ENCODE measurements at places on chromosomes 2 and 18. TPM values are rescaled to one million over a fixed set of nuclear protein-coding genes. Genes with fewer than 3 reads are reported as not detected.

EPG5 gene
- 28.7 TPM for total RNA-seq

SLC9A4 gene
- total RNA-seq = 0.10 TPM

DYNAP gene
- total RNA-seq = not detected

BIN1 gene
- total RNA-seq = 130 TPM

NPHP1 gene
- 0.13 TPM for total RNA-seq

ACMSD gene
- total RNA-seq = not detected

MYCN gene
- total RNA-seq = not detected

DPP10 gene
- not detected for total RNA-seq

DNA sequence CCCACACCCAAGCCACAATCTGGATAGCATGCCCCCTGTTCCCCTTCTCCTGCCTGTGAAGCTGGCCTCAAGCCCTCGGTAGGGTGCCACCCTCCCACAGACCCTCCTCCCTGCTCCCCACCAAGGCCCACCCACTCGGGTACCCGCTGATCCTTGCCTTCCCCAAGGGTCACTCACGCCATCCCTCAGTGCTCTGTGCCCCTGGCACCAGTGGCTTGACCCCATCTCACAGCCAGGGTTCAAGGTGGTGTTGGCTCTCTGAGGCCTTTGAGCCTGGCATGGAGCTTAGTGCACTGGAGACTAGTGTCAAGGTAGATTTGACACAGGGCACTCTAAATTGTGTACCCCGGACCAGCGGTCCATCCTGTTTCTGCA, 11.9 kb downstream of the ADRA2B start:
- peaks cover 7% of the 10 kb centered on the region for H3K36me3 ChIP-seq
- no peak overlapping the region for H3K27ac ChIP-seq
- no peak for DNase-seq
- no peaks in the 10 kb centered on the region for H3K4me1 ChIP-seq
- H3K4me3 ChIP-seq = no peak overlapping the region

- no peak for DNase-seq
- no peaks in the 10 kb centered on the region for H3K4me1 ChIP-seq
- no peaks in the 10 kb centered on the region for H3K27me3 ChIP-seq
- no peak overlapping the region for H3K4me3 ChIP-seq
These were observed 90.3 kb downstream of the MAPRE2 start for GRCh38 chr18:35131387-35132020.

DNA sequence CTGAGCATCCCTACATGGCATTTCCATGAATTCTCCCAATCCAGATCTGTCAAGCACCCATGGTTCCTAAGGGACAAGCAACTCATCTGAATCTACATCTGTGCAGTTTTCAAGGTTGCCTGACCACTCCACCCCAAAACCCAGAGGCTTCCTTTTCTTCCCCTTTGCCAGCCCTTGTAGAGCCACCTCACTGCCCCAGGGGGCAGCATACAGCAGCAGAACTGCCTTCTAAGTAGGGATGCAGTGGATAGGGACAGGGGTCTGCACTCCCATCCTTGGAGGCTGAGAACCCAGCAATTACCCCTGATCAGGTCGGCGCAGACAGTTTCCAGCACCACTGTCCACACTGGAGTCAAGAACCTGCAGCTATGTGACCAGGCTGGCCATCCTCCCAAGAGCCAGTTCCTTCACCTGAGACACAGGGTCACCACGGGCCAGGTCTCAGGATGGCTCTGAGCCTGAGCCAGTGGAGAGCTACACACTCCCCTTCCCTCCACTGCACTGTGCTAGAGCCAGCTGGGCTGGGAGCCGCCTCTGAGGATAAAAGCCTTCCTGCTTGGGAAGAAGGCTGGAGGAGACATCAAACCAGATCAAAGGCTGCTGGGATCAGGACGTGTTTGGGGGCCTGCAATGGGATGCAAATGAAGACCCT, 283.1 kb downstream of the CELF4 start:
- no peaks in the 10 kb centered on the region for H3K4me1 ChIP-seq
- H3K27ac ChIP-seq = no peak overlapping the region
- no peaks in the 10 kb centered on the region for H3K27me3 ChIP-seq
- H3K36me3 ChIP-seq = no peaks in the 10 kb centered on the region
- no peak for DNase-seq

- no peaks in the 10 kb centered on the region for H3K4me1 ChIP-seq
- no peaks in the 10 kb centered on the region for H3K27me3 ChIP-seq
- no peak overlapping the region for H3K27ac ChIP-seq
- no peaks in the 10 kb centered on the region for H3K36me3 ChIP-seq
- H3K4me3 ChIP-seq = no peak overlapping the region
- DNase-seq = no peak
These were observed 400.7 kb upstream of the TNP1 start for GRCh38 chr2:217260441-217261115.

DNA sequence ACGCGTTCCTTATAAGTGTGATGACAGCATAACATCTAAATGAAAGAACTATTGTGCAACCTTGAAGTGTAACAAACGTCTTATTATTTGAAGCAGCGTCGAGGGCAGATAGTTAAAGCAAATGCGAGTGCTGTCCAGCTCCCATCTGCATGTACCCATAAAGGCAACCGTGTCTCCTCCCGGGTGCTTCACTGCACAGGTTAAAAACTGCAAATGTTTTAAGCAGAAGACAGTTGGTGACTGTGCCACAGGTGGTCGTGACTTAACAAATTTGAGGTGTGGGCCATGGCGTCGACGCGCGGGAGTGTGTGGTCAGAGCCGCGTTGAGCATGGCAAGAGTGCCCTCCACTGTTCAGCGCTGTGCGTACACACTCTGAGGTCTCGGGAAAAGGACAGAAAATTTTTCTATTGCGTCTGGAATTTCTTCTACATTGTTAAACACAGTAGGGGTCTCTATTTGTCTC, 6.4 kb downstream of the SALL3 start:
- peaks cover 65% of the 10 kb centered on the region for H3K27me3 ChIP-seq
- peaks cover 9% of the 10 kb centered on the region for H3K4me1 ChIP-seq
- no peak overlapping the region for H3K27ac ChIP-seq

GRCh38 chr2:96175951-96176350, 30.7 kb upstream of the DUSP2 start:
- no peak overlapping the region for H3K27ac ChIP-seq
- DNase-seq = no peak
- H3K27me3 ChIP-seq = peaks cover 4% of the 10 kb centered on the region
- no peak overlapping the region for H3K4me3 ChIP-seq
- H3K36me3 ChIP-seq = no peaks in the 10 kb centered on the region

- DNase-seq = no peak
- H3K27me3 ChIP-seq = peaks cover 39% of the 10 kb centered on the region
- H3K4me3 ChIP-seq = no peak overlapping the region
- peaks cover 1% of the 10 kb centered on the region for H3K4me1 ChIP-seq
- H3K27ac ChIP-seq = no peak overlapping the region
- H3K36me3 ChIP-seq = no peaks in the 10 kb centered on the region
These were observed 6.2 kb downstream of the ABCG5 start for GRCh38 chr2:43832457-43832856.

DNA sequence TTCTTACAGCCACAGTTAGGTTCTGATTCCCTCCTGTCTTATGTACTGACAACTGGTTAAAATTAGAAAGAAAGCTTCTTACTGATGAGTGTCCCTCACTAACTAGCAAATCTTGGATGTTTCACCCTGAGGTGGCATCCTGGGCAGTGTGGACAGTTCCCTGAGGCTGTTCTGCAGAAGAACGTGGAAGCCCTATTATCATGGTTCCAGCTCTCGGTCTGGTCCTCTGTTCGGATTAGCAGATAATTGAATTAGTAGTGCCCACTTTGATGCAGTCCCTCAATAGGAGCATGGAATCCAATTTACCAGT, 381.7 kb upstream of the NT5C1B start:
- H3K4me3 ChIP-seq = no peak overlapping the region
- no peak overlapping the region for H3K27ac ChIP-seq
- H3K27me3 ChIP-seq = no peaks in the 10 kb centered on the region
- H3K36me3 ChIP-seq = no peaks in the 10 kb centered on the region
- no peaks in the 10 kb centered on the region for H3K4me1 ChIP-seq

- H3K36me3 ChIP-seq = no peaks in the 10 kb centered on the region
- no peak overlapping the region for H3K4me3 ChIP-seq
- H3K4me1 ChIP-seq = no peaks in the 10 kb centered on the region
- no peak for DNase-seq
These were observed 339.4 kb downstream of the BCL11A start for GRCh38 chr2:60213865-60214625.

GRCh38 chr2:113675875-113676274, 48.8 kb downstream of the RABL2A start:
- H3K36me3 ChIP-seq = no peaks in the 10 kb centered on the region
- H3K4me3 ChIP-seq = no peak overlapping the region
- H3K27me3 ChIP-seq = peaks cover 4% of the 10 kb centered on the region
- DNase-seq = no peak
- H3K4me1 ChIP-seq = no peaks in the 10 kb centered on the region

DNA sequence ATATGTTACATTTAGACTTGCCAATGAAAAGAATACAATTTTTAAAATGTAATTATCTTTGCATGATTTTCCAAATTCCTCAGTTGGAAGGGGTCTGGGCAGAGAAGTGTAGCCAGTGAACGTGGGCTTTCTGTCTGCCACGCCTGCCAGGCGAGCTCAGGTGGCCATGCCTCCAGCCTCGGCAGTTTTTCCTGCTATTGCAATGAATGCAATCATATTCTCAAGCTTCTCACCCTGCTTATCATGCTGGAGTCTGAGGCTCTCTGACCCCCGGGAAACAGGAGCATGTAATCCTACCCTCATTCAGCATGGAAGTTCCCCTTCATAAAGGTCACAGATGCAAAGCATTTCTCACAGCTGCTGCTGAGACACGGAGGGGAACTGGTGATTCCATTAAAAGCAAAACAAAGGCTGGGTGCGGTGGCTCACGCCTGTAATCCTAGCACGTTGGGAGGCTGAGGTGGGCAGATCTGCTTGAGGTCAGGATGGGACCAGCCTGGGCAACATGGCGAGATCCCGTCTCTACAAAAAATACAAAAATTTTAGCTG, 154.8 kb downstream of the MBP start:
- H3K36me3 ChIP-seq = no peaks in the 10 kb centered on the region
- no peak overlapping the region for H3K4me3 ChIP-seq
- DNase-seq = peak; percentile 9
- H3K27ac ChIP-seq = no peak overlapping the region

GRCh38 chr2:105926960-105927678, 182.4 kb downstream of the NCK2 start:
- H3K4me1 ChIP-seq = peaks cover 42% of the 10 kb centered on the region
- H3K27ac ChIP-seq = peak overlapping the region; percentile 76

DNA sequence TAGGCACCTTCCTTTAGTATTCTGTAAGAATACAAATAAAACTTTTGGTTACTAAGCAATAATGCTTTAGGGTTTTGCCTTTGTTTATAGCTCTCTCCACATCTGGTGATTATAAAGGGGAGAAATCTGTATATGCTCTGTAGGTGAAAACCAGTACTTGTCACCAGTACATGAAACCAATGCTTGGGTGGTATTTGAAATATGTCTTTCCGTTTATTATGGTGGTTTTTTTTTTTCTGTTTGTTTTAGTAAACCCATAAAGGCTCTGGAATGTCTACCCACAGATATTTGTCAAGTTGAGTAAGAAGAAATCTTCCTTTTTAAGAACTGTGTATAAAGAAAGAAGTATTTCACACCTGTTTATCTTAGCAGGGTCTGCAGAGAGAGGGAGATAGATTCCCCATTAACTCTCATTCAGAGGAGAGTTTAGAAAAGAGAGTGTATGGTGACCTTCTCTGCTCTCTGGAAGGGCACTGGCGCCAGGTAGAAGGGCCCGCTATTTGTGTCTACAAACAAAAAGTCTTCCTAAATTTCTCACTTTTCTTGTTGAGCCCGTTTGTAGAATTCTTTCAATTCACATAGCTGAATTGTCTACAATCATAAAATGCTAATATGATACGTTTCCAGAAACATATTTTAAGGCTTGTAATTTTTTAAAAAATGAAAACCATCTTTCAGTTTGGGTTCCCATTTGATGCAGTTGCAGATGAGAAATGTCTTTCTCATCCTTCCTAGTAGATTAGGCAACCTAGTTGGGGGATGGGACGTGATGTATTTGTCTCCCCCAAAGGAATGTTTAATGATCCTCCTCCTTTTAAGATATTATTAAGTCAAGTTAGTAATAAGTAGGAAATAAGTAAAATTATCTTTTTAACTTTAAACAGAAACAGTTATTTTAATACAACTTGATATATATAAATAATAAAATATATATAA, 33.9 kb downstream of the MAP3K20 start:
- H3K4me1 ChIP-seq = no peaks in the 10 kb centered on the region
- peaks cover 15% of the 10 kb centered on the region for H3K27me3 ChIP-seq
- H3K36me3 ChIP-seq = peaks cover 12% of the 10 kb centered on the region
- no peak overlapping the region for H3K27ac ChIP-seq
- no peak for DNase-seq
- H3K4me3 ChIP-seq = no peak overlapping the region

DNA sequence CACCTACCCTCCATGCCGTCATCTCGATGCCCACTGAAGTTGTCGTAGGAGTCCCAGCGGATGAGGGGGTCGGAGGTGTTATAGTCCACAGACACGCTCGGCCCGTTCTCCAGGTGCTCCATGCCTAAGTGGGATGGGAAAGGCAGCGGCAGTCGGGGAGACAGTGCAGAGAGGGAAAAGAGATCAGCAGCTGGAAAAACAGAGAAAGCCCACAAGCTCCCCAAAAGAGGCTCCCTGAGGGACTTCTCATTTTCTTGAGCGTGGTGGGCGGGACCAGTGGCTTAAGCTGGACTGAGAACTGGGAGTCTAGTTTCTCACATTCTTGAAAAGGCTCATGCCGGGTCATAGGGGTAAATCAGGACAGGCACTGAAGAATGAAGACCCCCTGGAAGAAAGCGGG, 121.9 kb downstream of the TNS1 start:
- no peaks in the 10 kb centered on the region for H3K4me1 ChIP-seq
- no peak overlapping the region for H3K4me3 ChIP-seq
- no peak for DNase-seq
- no peaks in the 10 kb centered on the region for H3K27me3 ChIP-seq
- H3K27ac ChIP-seq = no peak overlapping the region
- no peaks in the 10 kb centered on the region for H3K36me3 ChIP-seq

DNA sequence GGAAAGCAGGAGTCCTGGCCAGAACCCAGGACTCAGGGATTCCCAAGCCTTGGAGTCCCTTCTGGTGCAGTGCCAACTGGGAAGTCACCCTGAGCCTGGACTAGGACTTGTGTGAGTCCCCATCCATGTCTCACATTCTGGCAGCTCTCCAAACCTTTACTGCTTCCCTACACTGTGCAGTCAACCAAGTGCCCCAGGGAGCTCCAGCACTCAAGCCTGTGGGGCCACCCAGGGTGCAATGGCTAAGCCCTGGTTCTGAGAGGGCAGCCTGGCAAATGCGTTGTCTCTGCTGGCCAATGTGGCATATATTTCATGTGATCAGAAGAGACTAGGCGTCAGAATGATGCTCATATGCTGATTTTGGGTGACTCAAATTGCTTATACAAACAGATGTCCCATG, 223.4 kb downstream of the SP3 start:
- DNase-seq = no peak
- H3K4me1 ChIP-seq = no peaks in the 10 kb centered on the region

DNA sequence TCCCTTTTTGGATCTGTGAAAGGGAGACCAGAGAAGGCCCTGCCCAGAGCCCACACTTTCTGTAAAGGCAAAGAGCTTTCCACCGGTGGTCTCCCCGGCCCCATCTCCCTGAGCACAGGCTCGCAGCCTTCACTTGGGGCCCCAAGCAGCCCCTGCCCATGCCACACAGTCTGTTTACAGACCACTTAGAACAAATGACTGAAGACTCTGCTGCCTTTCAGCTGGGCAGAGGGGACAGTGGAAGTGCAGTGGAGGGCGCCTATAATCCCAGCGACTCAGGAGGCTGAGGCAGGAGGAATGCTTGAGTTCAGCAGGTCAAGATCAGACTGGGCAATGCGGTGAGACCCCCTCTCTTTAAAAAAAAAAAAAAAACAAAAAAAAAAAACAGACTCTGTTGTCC, 28.9 kb downstream of the SERTAD2 start:
- peaks cover 3% of the 10 kb centered on the region for H3K4me1 ChIP-seq
- no peaks in the 10 kb centered on the region for H3K36me3 ChIP-seq
- no peak overlapping the region for H3K27ac ChIP-seq
- no peak overlapping the region for H3K4me3 ChIP-seq
- no peak for DNase-seq
- peaks cover 1% of the 10 kb centered on the region for H3K27me3 ChIP-seq

All from activated CD4-positive, alpha-beta memory T cell treated with anti-CD3 and anti-CD28 coated beads, Interleukin-2, amount 10 ng/mL, durations not matched to agents 7 days and 5 days (primary cell).